ENCODE measurements at places on chromosomes 2 and 18.

GRCh38 chr18:40215979-40216378 lies 1739.1 kb upstream of the PIK3C3 start:
- no peak for DNase-seq

DNA sequence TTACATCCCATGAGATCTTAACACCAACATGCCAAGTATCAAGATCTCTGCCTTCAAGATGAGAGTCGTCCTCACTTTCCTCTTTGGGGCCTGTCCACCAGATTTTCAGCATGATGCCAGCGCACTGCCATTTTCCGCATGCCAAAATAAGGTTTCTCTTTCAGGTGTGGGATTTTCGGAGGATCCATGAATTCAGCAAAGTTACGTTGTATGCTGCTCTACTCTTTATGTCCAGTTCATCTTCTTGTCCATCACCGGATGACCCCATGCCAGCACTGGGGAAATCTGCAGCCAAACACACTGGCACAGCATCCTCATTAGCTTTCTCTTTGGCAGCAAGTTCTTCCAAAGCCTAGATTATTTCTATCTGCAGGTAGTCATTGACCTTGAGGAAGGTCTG lies 4.9 kb upstream of the HAAO start:
- DNase-seq = no peak

DNA sequence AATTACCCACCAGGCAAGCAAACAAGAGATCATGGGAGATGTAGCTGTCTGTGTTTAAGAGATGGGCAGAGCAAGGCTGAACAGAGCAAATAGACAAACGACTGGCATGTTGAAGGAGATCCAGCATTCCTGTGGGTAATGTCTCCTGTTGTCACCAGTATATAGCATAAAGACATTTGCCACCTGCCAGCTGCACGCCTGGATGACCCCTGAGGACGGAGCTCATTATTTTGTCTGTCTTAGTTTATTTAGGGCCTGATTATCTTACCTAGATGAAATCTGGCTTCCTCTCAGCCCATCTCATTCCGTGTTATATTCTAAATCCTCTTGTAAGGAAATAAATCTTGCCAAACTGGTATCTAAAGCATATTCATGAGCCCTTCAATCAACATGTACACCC lies 510.3 kb upstream of the LINC00305 start:
- DNase-seq = no peak

DNA sequence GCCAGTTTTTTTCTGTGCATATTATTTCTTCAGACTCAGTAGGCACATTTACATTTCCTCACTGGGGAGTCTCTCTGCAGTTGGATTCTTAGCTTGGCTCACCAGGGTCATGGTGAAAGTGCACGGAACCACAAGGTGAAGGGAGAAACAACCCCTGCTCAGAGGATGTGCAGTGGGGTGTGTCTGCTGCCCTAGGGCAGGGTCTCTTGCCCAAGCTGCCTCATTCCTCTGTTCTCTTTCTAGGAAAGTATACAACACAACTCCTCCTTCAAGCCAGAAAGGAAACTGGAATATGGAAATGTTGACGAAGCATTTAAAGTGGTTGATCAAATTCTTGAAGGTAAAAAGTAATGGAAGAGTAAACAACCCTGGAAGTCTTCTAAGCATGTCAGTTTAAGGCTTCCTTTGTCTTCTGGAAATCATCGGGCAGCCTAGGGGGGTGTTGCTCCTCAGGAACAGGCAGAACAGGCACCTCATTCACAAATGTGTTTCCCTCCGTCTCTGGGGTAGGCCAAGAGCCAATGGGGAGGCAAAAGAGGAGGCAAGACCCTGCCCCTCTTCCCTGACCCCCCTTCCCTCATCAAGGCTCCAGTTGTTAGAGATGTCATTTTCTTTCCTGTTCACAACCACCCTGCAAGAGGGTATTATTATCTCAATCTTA lies 41.4 kb downstream of the AOX1 start:
- DNase-seq = no peak

DNA sequence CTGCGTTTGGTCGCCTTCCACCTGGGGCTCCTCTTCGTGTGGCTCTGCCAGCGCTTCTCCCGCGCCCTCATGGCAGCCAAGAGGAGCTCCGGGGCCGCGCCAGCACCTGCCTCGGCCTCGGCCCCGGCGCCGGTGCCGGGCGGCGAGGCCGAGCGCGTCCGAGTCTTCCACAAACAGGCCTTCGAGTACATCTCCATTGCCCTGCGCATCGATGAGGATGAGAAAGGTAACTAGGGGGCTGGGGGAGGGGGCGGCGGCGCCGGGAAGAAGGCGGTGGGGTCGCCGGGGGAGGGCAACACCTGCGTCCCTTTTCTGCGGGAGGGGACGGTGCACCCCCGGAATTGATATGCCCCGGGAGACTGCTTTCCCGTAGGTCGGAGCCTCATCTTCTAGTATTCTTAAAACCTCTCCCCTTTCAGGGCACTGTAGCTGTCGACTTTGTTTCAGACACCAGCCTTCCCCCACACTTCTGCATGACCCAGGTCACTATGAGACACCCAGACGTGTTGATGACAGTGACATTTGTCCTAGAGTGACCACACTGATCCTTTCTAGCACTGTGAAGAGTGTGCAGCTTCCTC lies 755 bp downstream of the SPAST start:
- DNase-seq = peak; percentile 30

GRCh38 chr2:212619954-212620353 lies 81.4 kb upstream of the ERBB4 start:
- DNase-seq = no peak

DNA sequence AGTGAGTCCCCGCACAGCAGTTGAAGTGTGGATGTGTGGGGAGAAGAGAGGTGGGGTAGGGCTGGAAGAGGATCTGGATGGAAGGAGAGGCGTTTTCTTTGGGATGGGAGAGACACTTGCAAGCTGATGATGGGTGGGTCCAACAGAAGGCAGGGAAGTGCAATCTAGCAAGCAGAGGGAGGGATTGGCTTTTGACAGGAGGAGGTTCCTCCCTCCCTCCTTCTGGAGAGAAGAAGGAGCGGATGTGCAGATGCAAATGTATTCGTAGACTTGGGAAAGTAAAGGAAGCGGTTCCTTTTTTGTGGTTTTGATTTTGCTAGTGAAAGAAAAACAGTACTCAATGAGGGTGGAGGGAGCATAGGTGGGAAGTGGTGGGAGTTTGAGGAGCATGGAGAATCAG lies 48.9 kb downstream of the LAMA3 start:
- DNase-seq = no peak

GRCh38 chr18:39424261-39424660 lies 1858.7 kb upstream of the CELF4 start:
- DNase-seq = no peak

DNA sequence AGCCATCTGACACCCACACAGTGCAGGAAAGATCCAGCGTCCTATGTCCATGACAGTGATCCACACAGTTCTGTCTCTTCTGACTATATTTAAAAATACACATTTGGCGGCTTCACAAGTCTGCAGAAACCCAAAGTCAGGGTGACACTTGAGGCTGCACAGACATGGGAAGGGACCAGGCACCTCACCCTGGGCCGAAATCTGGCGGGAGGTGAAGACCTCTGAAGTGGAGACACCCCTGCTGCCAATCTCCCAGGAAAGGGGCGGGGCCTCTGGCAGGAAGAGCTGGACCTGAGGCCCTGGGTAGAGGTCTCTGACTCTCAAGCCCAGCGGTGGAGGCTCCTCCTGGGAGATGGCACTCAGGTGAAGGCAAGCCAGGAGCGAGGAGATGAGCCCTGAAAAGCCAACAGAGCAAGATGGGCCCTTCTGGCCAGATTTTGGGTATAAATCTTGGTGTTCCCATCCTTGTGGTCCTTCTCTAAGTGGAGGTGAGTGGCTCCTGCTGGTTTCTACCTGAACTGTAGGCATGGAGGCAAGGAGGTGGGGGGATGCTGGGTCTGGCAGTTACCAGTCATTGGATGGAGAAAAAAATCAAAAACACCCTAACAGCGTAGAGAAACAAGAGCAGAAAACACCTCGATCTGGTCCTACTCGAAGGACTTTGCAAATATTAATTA lies 248.4 kb downstream of the HDAC4 start:
- DNase-seq = no peak

- DNase-seq = no peak
These were observed 52.0 kb upstream of the ARL4C start for GRCh38 chr2:234548695-234549420.

GRCh38 chr2:105746177-105747080 lies 1.7 kb downstream of the NCK2 start:
- DNase-seq = peak; percentile 66

GRCh38 chr2:74835831-74836674 lies 2.1 kb downstream of the HK2 start:
- DNase-seq = peak; percentile 70

- no peak for DNase-seq
These were observed 67.4 kb upstream of the ACVR1C start for GRCh38 chr2:157696036-157696435.

DNA sequence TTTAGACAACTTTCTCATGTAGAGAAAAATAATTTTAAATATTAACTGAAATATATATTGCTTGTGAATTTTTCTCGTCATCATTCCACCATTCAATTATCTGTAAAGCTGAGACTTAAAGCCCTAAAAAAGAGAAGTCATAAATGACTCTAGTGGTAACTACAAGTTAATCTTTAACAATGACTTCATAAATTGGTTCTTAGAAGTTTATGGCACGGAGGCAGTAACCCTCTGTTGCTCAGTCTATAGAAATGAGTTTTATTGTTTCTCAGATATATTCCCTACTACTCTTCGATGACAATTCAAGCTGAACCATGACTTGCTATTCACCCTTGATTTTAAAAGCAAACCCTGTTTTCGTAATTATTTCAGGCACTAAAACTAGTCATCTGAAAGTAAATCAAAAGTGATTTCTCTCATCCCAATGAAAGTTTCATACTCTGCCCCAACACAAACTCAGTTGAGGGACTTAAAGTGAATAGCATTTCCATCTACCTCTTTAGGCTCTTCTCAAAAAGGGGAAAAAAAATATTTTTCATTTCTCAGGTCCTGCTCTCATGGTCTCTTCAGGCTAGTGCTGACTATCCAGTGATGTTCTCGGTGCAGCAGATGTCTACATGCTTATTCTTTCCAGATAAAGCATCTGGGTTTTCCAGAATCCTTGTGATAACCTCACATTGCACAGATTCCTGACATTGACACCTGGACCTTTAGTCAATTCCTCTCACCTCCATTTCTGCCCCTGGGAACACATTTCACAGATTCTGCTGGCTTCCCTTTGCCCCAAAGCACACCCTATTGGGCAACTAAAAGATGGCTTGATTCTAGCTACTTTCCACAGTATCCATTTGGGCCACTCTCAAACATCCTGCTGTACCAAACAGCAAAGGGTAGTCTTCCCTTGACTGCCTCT lies 207.8 kb upstream of the LRATD1 start:
- no peak for DNase-seq

GRCh38 chr2:233117811-233118647 lies 57.9 kb downstream of the INPP5D start:
- no peak for DNase-seq

DNA sequence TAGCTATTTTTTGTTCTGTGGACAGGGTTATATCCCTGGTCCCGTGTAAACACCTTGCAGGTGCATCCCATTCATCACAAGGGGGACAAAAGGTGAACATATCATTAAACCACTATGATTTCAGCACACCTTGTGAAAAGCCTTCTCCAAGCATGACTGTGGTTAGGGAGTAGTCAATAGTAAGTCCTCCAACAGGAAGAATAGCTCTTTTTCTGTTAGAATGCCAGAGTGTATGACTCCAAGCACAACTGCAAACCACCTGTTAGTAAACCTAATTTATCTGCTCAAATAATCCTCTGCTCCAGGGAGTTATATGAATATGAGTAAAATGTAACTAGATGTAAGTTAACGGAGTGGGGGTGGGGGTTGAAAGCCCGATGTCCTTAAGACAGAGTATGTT lies 240.5 kb downstream of the AGPS start:
- DNase-seq = no peak

DNA sequence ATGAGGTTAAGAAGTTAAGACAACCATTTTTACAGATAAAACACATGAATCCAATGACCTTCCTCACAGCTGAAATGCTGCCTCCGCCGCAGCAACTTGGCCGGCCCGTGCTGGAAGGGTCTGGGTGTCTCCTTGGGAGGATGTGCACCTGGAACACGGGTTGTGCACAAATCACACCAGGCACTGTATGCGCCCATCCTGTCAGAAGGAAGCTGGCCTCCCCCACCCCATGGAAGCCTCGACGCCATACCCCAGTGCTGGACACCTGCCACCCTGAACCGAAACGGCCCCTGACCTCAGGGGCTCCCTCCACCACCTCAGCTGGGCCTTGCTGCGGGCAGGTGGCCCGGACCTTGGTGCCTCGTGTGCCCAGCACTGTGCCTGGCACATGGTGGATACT lies 111.8 kb downstream of the PXDN start:
- no peak for DNase-seq

DNA sequence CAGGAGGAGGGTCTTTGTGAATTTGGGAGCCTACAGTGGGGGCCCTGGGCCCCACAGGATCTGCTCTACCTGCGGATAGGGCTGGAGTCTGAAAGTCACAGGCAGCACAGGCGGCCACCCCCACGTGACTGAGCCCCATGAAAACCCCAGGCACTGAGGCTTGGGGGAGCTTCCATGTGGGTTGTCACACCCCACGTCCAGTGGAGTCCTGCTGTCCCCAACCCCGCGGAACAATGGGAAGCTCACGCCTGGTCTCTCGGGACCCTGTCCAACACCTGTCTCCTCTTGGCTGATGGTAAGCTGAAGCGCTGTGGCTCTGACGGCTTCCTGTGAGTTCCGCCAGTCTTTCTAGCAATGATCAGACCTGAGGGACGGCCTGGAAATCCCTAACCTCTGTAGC lies 85.8 kb downstream of the PTGR3 start:
- no peak for DNase-seq

DNA sequence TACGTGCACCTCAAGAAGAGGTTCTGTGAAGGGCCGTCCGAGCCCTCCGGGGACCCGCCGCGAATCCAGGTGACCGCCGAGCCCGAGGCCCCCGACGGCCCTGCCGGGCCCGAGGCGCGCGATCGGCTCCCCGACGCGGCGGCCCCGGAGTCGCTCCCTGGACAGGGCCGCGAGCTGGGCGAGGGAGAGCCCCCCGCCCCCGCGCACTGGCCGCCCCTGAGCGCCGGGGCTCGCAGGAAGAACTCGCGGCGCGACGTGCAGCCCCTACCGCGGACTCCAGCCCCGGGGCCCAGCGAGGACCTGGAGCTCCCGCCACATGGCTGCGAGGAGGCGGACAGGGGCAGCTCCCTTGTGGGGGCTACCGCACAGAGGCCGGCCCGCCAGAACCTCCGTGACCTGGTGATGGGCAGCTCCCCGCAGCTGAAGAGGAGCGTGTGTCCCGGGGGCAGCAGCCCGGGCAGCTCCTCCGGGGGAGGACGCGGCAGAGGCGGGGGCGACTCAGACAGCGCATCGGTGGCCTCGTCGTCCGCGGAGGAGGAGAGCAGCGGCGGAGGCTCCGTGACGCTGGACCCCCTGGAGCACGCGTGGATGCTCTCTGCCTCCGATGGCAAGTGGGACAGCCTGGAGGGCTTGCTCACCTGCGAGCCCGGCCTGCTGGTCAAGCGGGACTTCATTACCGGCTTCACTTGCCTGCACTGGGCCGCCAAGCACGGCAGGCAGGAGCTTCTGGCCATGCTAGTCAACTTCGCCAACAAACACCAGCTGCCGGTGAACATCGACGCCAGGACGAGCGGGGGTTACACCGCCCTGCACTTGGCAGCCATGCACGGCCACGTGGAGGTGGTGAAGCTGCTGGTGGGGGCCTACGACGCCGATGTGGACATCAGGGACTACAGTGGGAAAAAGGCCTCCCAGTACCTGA lies 812 bp downstream of the SOWAHC start:
- DNase-seq = no peak

GRCh38 chr2:208195531-208195930 lies 5.7 kb upstream of the C2orf80 start:
- DNase-seq = no peak

- peak; percentile 35 for DNase-seq
These were observed 21.2 kb downstream of the QPCT start for GRCh38 chr2:37365669-37366068.

Data from CD4-positive, CD25-positive, alpha-beta regulatory T cell (primary cell).